Stimulated activated CD4-positive, alpha-beta T cell treated with anti-CD3 and anti-CD28 coated beads, Interleukin-12 subunit alpha, Interleukin-12 subunit beta, amount 100 ng/mL, for 48 hours (primary cell): ENCODE measurements at places on chromosomes 3 and 15.
A peak's percentile ranks its signal among the peaks of the same experiment; 100 is the strongest.

DNA sequence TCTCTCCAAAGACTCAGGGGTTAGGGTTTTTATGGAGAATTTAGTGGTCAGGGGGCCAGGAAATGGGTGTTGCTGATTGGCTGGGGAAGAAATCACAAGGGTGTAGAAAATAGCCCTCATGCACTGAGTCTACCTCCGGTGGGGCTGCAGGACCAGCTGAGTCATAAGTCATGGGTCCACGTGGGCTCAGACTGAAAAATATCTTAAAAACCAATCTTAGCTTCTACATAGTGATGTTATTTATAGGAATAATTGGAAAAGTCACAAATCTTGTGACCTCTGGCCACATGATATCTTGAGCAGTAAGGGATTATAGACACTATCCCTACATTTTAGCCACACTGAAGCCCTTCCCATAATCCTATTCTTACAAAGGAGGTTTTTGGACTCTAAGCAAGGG lies 224.0 kb downstream of the DPH6 start:
- DNase-seq = no peak

GRCh38 chr3:57206423-57206822 lies 6.6 kb upstream of the HESX1 start:
- no peak for DNase-seq

DNA sequence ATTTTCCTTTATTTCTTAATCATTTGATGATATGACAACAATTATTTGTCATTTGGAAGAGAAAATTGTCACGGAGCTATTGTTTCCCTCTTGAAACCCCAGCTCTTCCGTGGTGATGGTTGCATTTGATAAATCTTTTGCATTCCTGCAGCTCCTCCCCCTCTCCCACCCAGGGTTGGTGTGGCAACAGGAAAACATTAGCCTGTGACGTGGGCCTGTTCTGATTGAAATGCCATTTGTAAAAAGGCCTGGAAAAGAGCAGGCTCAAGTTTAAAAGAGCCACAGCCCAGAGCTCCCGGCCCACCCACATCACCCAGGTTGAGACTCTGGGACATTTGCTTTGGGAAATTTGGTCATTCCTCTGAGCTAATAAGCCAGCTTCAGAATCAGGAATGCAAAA lies 282.5 kb downstream of the RPLP1 start:
- no peak for DNase-seq

GRCh38 chr3:36769926-36770325 lies 5.6 kb upstream of the DCLK3 start:
- no peak for DNase-seq

GRCh38 chr3:99482191-99482590 lies 156.2 kb upstream of the COL8A1 start:
- no peak for DNase-seq

DNA sequence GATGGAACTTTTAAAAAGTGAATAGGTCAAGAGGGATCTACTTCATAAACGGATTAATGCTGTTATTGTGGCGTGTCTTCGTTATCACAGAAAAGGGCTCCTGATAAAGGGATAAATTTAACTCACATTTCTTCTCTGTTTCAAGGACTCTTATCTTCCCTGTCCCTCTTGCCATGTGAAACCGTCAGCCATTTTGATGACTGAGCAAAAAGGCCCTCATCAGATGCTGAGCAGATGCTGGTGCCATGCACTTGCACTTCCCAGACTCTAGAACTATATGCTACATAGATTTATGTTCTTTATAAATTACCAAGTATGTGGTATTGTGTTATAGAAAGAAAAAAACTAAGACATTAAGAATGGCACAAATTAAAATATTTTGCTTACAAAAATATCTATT lies 1011.8 kb upstream of the GBE1 start:
- DNase-seq = no peak

GRCh38 chr3:23263796-23264195 lies 60.7 kb downstream of the UBE2E2 start:
- no peak for DNase-seq

DNA sequence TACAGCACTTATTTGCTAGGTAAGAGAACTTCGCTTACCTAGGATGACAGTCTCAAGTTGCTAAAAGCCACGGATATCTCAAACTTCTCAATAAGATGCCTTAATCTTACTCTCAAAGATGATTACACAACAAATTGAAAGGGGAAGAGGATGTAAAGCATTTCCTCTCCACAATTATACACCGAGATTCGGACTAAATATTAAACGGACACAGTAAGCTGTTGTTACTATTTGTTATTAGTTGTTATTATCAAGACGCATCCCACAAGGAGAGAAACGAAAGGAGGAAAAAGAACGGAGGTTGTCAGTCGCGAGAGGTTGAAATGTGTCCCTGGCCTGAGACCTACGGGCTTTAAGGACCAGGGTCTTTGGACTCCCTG lies 660 bp downstream of the ZNF106 start:
- DNase-seq = no peak

DNA sequence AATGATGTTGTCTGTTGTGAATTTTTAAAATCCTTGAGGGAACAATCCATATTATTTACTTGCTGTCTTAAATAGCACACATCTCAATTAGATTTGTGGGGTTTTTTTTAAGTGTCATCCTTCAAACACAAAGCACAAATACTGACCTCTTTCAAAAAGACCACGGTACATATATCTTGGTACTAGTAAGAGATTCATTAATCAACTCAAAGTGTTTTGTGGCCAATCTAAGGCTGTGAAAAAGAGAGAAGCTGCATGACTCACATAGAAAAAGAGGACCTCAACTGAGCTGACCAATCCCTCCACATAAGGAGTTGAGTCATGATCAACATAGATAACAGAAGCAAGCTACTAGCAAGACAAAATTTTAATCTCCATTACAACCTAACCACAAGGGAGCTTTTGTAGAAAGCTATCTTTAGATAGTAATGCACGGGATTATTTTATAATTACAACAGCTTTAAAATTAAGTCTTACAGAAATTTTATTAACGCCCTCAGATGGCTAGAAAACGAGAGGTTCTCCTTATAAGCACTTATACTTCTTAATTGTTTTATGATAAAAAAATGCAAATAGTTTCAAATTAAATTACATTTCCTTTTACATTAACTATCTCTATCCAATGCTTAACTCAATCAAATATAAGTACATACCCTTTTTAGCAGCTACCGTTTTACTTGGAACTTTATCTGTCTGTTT lies 60.5 kb downstream of the TOP2B start:
- DNase-seq = no peak

DNA sequence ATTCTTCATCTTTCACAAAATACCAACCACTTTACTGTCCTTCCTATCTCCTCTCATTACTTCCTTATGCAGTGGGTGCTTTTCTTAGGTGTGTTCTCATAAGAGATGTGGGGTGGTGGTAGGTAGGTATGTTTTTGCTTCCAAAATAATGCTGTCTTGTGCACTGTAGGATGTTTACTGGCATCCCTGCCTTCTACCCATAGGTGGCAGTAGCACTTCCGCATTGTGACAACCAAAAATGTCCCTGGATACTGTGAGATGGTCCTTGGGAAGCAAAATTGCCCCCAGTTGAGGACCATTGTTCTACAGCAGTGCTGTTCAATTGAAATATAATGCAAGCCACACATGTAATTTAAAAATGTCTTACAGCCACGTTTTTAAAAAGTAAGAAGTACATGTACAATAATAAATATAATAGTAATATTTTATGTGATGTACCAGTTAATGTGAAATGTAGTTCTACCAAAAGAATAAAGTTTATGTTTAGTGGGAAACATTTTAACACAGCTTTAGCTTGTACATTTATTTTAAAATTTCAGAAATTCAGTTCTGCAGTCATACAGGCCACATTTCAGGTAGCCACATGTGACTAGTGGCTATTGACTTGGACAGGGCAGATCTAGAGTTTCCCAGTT lies 75.2 kb downstream of the NEO1 start:
- DNase-seq = peak; percentile 20

DNA sequence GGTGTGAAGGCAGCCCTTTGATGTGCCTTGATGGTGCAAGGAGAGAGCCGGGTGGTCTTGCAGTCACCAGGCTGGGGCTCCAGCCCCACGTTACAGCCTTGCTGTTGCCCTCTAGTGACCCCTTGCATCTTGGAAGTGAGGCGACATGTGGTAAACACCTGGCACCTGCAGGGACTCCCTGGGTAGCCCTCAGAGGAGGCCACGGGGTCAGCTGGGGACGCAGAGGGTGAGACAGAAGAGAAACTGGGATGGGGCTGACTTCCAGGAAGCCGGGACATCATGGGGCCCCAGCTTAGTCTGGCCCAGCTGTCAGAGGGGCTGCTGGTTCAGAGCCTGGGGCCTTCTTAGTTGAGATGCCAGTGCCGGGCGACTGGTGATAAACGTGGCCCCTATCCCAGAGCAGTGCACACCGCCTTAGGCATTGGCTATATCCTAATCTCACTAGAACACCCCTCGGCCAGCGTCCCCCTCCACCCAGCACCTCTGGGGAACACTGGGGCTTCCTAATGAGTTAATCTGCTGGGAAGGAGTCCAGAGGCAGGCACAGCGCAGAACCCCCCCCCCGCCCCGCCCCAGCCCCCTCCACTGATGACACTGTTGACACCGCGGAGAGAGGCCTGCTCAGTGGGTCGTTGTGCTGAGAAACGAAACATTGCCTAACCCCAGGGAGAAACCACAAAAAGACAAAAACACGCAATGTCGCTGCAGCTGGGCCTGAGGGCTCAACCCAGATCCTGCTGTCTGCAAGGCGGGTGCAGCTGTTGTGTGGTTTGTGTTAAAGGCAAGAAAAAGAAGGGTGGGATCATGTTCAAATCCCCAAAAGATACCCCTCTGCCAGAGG lies 60.5 kb upstream of the KLF13 start:
- DNase-seq = peak; percentile 37

DNA sequence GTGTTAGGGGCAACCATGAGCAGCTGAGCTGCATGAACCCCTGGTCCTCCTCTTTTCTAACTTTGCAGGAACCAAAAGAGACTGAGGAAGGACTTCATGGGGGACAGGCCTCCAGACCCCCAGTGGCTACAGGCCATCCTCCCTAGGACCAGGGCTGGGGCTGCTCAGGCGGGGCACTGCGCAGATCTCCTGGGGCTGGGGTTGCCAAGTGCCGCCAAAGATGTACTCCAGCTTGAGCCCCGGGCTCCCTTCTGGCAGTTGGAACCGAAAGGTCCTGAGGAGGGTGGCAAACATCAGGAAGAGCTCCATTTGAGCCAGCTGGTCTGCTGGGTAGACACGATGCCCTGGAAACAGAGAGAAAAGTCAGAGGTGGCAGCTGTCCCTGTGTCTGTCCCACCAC lies 11.1 kb upstream of the PARL start:
- no peak for DNase-seq

- DNase-seq = peak; percentile 54
Observed at GRCh38 chr3:197750396-197750831, 731 bp downstream of the FYTTD1 start.
